ENCODE measurements at places on chromosomes 11 and 22. TPM values are rescaled to one million over a fixed set of nuclear protein-coding genes. Genes with fewer than 3 reads are reported as not detected.
A peak's percentile ranks its signal among the peaks of the same experiment; 100 is the strongest.

DNA sequence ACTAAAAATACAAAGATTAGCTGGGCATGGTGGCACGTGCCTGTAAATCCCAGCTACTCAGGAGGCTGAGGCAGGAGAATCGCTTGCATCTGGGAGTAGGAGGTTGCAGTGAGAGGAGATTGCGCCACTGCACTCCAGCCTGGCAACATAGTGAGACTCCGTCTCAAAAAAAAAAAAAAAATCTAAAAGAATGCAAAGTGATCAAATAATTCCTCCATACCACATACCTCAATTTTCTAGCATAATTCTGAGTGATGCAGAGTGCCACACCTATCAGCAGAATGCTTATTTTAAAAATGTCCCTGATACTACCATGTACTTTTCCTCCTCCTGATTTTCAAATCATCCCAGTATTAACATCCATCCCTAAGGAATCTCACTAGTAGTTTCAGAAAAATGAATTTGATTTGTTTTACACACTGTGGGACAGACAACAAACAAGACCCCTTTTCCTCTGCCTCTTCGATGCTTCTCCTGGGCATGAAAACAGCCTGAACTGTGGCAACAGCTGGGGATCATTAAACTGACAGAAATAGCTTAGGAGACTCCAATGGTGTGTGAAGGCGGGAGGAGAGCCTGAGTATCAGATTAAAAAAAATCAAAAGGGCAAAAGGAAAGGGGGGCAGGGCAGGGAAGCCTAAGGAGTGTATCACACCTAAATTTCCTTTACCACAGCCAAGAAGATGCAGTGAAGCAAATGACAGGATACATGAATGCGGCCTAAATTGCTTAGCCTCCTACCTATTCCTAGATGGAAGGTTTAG, 114.7 kb downstream of the SGSM3 start:
- no peaks in the 10 kb centered on the region for H3K4me1 ChIP-seq
- H3K27ac ChIP-seq = no peak overlapping the region
- no peak overlapping the region for H3K4me3 ChIP-seq

DNA sequence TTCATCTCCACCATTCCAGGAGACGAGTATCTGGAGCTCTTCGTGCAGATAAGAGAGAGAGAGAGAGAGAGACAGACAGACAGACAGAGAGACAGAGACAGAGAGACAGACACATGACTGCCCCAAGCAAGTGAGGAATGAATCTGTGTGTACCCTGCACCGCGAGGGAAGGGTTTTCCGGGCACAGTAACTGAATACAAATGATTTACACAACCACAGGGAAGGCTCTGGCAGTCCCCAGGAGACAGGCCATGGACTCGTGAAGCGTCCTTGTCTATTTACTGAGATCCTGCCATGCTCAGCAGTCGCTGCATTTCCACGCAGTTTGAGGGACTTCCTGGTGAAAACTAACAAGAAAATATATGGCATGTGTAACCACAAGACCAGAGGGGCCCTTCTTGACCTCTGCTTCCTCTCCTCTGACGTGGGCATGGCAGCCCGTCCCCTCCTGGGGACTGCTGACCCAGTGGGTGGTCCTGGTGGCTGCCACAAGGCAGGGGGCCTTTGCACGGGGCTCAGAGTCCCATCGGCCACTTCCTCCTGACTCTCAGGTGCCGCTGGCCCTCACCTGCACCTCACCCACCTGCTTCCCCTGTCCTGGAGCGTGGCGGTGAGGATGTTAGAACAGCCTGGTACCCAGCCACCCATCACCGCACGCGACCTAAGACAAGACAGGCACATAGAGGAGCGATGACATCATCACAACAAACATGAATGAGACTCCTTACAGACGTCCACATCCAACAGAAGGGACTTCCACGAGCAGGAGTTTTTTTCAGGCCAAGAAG, 75.9 kb downstream of the PHF21B start:
- no peaks in the 10 kb centered on the region for H3K4me1 ChIP-seq
- H3K27ac ChIP-seq = no peak overlapping the region
- no peaks in the 10 kb centered on the region for H3K27me3 ChIP-seq

NXPE1 gene
- not detected for total RNA-seq

DNA sequence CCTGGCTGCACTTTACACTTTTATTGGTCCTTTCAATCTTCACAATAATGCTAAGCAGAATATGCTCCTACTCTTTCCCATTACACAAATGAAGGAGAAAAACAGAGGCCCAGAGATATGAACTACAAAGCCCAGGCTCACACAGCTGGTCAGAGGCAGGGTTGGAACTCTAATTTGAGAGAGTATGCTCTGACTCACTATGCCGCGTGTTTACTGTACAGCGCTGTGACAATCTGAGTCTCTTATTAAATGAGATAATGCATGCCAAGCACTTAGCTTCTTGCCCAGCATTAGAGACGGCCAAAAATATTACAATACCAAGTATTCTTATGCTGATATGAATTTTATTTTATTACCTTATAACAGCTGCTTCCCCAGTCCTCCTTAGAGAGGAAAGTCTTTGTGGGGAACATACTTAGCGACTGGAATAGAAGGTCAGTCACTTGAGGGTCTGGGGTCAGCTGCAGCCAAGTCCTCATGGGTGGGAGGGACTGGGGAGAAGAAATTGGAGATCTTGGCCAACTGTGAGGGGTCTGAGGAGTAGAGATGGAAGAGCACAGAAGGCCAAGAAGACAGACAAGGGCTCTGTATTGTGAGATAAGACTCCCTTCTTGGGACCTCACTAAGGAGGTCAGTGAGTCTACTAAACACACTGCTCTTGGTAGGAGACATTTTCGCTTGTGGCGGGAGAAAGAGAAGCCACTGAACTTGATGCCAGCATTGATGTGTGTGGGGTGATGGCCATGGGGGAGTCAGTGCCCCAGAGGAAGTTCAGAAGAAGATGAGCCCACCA, 150.8 kb upstream of the TIMP3 start:
- H3K27me3 ChIP-seq = peaks cover under 1% of the 10 kb centered on the region
- H3K4me3 ChIP-seq = no peak overlapping the region
- no peaks in the 10 kb centered on the region for H3K4me1 ChIP-seq
- no peak overlapping the region for H3K27ac ChIP-seq
- H3K36me3 ChIP-seq = no peaks in the 10 kb centered on the region

- H3K36me3 ChIP-seq = no peaks in the 10 kb centered on the region
- H3K27ac ChIP-seq = no peak overlapping the region
- DNase-seq = no peak
- no peak overlapping the region for H3K4me3 ChIP-seq
- no peaks in the 10 kb centered on the region for H3K4me1 ChIP-seq
Measured at GRCh38 chr11:59291228-59291627, 67.5 kb upstream of the OR5AN1 start.

DNA sequence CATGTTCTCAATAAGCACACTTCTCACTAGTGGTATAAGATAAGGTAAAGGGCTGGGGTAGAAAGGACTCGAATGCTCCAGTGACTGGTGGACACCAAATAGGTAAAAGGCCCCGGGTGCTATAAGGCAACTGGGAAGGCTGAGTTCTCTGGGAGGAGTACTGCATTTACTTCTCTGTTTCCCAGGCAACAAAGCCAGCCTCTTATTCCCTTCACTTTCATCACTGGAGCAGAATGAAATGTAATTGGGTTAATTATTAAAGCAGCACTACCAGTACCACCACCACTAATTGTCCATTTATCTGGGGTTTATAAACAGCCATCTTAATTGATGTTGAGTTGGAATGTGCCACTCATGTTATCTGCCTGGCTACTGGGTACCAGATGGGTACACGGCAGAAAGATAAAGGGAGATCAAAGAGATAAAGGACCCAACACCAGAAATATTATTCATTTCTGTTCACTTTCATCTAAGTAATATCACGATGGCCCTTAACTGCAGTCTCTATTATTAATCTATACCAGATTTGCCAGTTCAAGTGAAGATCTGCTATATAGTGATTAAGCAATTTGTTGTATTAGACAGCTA, 94.4 kb upstream of the CHRM4 start:
- no peaks in the 10 kb centered on the region for H3K36me3 ChIP-seq
- no peak for DNase-seq
- H3K4me3 ChIP-seq = no peak overlapping the region
- no peaks in the 10 kb centered on the region for H3K27me3 ChIP-seq
- H3K4me1 ChIP-seq = no peaks in the 10 kb centered on the region

MUC6 gene
- 0.02 TPM for total RNA-seq

FAT3 gene
- 0.02 TPM for total RNA-seq

GRCh38 chr22:45136594-45136993, 27.1 kb upstream of the NUP50 start:
- H3K27ac ChIP-seq = no peak overlapping the region
- no peaks in the 10 kb centered on the region for H3K27me3 ChIP-seq

DNA sequence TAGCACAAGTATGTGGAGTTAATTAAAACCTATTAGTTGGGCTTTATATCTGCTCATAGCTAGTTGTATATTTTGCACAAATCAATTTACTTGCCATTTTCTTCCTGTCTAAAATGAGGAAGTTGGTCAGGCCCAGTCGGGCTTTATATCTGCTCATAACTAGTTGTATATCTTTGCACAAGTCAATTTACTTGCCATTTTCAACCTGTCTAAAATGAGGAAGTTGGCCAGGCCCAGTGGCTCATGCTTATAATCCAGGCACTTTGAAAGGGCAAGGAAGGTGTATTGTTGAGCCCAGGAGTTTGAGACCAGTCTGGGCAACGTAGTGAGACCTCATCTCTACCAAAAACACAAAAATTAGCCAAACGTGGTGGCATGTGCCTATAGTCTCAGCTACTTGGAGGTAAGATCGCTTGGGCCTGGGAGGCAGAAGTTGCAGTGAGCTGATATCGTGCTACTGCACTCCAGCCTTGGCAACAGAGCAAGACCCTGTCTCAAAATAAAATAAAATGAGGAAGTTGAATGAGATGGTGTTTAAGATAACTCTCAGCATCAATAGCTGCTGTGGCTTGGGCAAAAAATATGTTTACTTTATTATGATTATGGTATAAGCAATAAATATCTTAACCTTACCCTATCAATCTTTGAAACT, 1558.6 kb upstream of the RAG2 start:
- no peaks in the 10 kb centered on the region for H3K4me1 ChIP-seq
- H3K27ac ChIP-seq = no peak overlapping the region
- H3K4me3 ChIP-seq = no peak overlapping the region

DNA sequence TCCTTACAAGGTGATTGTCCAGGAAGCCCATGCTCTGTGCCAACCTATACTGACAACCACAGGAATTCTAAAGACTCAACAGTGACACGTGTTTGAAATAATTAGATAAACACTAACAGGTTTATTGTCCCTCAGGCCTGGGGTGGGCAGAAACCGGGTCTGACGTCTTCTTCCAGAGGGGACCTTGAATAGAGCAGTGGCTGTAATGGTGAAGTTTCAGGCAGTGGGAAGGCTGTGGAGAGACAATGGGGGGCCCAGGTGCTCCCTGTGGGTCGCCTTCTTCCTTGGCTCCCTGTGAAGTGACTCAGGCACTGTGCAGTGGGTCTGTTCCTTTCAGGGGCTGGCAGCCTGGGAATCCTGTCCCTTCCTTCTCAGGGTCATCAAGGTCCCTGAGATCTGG, 54.6 kb downstream of the OTOG start:
- no peak overlapping the region for H3K4me3 ChIP-seq
- H3K27ac ChIP-seq = no peak overlapping the region
- no peaks in the 10 kb centered on the region for H3K4me1 ChIP-seq
- DNase-seq = no peak

GRCh38 chr22:48506506-48507145, 1321.0 kb downstream of the BRD1 start:
- H3K27me3 ChIP-seq = no peaks in the 10 kb centered on the region
- H3K27ac ChIP-seq = no peak overlapping the region
- no peaks in the 10 kb centered on the region for H3K36me3 ChIP-seq
- no peak overlapping the region for H3K4me3 ChIP-seq

GRCh38 chr11:134742224-134742612, 330.2 kb upstream of the B3GAT1 start:
- H3K27ac ChIP-seq = no peak overlapping the region
- no peaks in the 10 kb centered on the region for H3K4me1 ChIP-seq
- H3K36me3 ChIP-seq = no peaks in the 10 kb centered on the region
- H3K4me3 ChIP-seq = no peak overlapping the region

MCM5 gene
- 194 TPM for total RNA-seq

- H3K4me3 ChIP-seq = no peak overlapping the region
- no peak for DNase-seq
- H3K27ac ChIP-seq = no peak overlapping the region
- no peaks in the 10 kb centered on the region for H3K4me1 ChIP-seq
Measured at GRCh38 chr11:9099617-9100016, 8.2 kb upstream of the SCUBE2 start.

GRCh38 chr11:107018902-107019493, 722 bp upstream of the GUCY1A2 start:
- no peaks in the 10 kb centered on the region for H3K36me3 ChIP-seq
- no peak for DNase-seq
- no peak overlapping the region for H3K4me3 ChIP-seq
- H3K4me1 ChIP-seq = no peaks in the 10 kb centered on the region
- H3K27me3 ChIP-seq = peaks cover 4% of the 10 kb centered on the region
- H3K27ac ChIP-seq = no peak overlapping the region

- no peaks in the 10 kb centered on the region for H3K36me3 ChIP-seq
- no peak for DNase-seq
- no peak overlapping the region for H3K4me3 ChIP-seq
- peaks cover 2% of the 10 kb centered on the region for H3K4me1 ChIP-seq
- H3K27me3 ChIP-seq = no peaks in the 10 kb centered on the region
Measured at GRCh38 chr11:113865873-113866272, 9.5 kb downstream of the USP28 start.

DNA sequence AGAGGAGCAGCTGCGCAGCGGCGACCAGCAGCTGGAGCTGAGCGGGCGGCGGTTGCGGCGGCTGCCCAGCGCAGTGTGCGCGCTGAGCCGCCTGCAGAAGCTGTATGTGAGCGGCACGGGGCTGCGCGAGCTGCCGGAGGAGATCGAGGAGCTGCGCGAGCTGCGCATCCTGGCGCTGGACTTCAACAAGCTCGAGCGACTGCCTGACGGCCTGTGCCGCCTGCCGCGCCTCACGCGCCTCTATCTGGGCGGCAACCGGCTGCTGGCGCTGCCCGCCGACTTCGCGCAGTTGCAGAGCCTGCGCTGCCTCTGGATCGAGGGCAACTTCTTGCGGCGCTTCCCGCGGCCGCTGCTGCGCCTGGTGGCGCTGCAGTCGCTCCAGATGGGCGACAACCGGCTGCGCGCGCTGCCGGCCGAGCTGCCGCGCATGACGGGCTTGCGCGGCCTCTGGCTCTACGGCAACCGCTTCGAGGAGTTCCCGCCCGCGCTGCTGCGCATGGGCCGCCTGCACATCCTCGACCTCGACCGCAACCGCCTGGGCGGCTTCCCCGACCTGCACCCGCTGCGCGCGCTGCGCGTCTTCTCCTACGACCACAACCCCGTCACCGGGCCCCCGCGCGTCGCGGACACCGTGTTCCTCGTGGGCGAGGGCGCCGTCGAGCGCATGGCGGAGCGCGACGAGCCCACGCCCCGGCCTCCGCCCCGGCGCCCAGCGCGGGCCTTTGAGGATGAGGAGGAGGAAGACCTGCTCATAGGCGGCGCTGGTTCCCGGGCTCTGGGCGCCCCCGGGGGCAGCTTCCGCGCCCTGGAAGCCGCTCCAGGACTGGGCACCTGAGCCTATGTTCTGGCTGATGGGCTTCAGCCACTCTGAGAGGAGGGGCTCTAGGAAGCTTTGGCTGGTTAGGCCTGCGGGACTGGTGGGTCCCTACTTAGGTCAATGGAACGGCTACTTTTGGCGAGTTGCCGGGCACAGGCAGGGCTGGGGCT, 787 bp downstream of the LRRC10B start:
- DNase-seq = peak; percentile 37
- H3K27ac ChIP-seq = no peak overlapping the region
- H3K4me3 ChIP-seq = no peak overlapping the region
- no peaks in the 10 kb centered on the region for H3K36me3 ChIP-seq

TEX12 gene
- not detected for total RNA-seq

- no peaks in the 10 kb centered on the region for H3K36me3 ChIP-seq
- H3K27ac ChIP-seq = no peak overlapping the region
- H3K4me1 ChIP-seq = no peaks in the 10 kb centered on the region
- DNase-seq = no peak
Measured at GRCh38 chr11:20627701-20628100, 28.3 kb downstream of the SLC6A5 start.

ELFN2 gene
- total RNA-seq = 45.4 TPM
